ENCODE measurements at places on chromosomes 12 and 14. TPM values are rescaled to one million over a fixed set of nuclear protein-coding genes. Genes with fewer than 3 reads are reported as not detected.

DNA sequence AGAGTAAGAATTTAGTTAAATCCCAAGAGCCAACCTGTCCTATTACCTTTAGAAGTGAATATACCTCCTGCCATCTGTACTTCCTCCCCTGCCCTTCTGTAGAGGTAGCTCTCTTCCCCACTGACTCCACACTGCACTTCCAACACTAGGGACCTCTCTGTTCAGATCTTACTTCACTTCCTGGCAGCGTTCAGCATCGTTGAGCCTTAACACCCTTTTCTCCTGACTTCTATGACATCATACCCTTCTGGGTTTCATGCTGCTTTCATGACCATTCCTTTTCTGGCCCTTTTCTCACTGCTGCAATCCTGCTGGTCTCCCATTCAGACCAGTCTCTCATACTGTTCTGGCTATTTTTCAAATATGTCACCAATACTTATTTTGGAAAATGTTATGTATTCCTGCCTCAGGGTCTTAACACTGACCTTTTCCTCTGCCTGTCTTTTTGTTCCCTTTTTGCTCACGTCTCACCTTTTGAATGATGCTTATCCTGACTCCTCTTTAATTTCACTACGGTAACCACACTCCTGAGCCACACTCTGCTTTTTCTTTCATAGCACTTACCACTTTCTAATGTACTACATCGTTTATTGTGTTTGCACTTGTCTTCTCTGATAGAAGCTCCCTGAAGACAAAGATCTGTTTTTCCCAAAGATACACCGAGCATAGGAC is 67.6 kb downstream of the PLEKHA5 start:
- H3K27ac ChIP-seq = no peak overlapping the region
- H3K4me1 ChIP-seq = no peaks in the 10 kb centered on the region
- H3K36me3 ChIP-seq = no peaks in the 10 kb centered on the region
- no peak for DNase-seq
- H3K4me3 ChIP-seq = no peak overlapping the region

DNA sequence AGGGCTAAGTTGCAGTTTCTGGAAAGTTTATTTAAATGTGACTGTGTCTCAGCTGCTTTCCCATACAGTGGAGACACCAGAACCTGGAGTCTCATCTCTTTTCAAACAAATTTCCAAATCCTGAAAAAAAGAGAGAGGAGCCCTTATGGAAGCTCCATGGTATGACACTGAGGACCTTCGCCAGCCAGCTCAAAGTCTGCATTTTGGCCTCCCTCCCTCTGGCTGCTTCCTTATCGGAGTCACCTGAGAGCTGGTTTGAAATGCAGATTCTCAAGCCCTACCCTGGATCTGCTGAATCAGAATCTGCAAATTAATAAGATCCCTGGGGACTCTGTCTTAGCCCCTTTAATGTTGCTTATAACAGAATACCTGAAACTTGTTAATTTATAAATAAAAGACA is 21.7 kb upstream of the JDP2 start:
- H3K4me3 ChIP-seq = no peak overlapping the region
- no peak overlapping the region for H3K27ac ChIP-seq
- no peaks in the 10 kb centered on the region for H3K36me3 ChIP-seq
- peaks cover 5% of the 10 kb centered on the region for H3K27me3 ChIP-seq

GRCh38 chr14:74407801-74408154 is 18.2 kb downstream of the SYNDIG1L start:
- peaks cover 5% of the 10 kb centered on the region for H3K4me1 ChIP-seq
- no peak overlapping the region for H3K4me3 ChIP-seq
- no peak overlapping the region for H3K27ac ChIP-seq
- DNase-seq = no peak
- no peaks in the 10 kb centered on the region for H3K36me3 ChIP-seq

APOF gene
- total RNA-seq = not detected

DNA sequence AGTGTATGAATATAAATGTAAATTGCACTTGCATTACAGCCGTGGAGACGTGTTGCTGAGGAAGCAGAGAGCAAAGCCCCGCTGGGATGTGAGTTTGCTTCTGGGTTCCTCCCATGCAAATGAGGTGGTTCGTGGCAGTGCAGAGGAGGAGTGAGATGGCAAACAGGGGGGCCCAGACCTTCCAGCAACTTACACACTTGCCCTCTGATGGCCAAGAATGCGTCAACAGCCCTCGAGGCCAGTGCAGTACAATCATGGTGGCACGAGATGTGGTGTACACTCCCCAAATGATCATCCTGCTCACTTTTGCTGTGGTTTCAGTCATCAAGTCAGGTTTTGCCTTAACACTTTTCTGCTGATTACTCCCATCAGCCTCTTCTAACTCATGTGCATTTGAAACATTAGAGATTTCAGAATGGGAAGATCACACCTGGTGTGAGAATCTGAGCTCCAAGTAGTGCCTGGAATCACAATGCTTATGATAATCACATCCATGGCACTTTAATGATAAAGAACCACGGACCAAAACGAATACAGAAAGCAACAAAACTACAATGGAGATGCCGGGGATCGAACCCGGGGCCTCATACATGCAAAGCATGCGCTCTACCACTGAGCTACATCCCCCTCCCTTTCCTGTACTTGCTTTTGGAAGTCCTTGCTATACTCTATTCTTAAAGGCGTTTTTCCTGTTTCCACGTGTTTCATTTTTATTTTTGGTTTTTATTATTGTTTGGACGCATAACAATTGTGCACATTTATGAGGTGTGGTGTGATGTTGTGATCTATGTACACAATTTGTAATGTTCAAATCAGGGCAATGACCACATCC is 7.0 kb upstream of the UBC start:
- H3K36me3 ChIP-seq = peaks cover 3% of the 10 kb centered on the region
- H3K27ac ChIP-seq = peak overlapping the region; percentile 99
- H3K27me3 ChIP-seq = no peaks in the 10 kb centered on the region
- DNase-seq = peak; percentile 87
- H3K4me1 ChIP-seq = peaks cover 69% of the 10 kb centered on the region
- peak overlapping the region; percentile 76 for H3K4me3 ChIP-seq

- H3K27me3 ChIP-seq = peaks cover 13% of the 10 kb centered on the region
- no peaks in the 10 kb centered on the region for H3K4me1 ChIP-seq
- no peak for DNase-seq
- no peaks in the 10 kb centered on the region for H3K36me3 ChIP-seq
- no peak overlapping the region for H3K4me3 ChIP-seq
These were observed 8.7 kb downstream of the CLEC7A start for GRCh38 chr12:10121278-10121677.

GRCh38 chr12:121513464-121514183 is 67.2 kb downstream of the KDM2B start:
- peaks cover 6% of the 10 kb centered on the region for H3K4me1 ChIP-seq
- no peaks in the 10 kb centered on the region for H3K27me3 ChIP-seq
- H3K4me3 ChIP-seq = no peak overlapping the region
- H3K27ac ChIP-seq = peak overlapping the region; percentile 75

- no peak for DNase-seq
- no peak overlapping the region for H3K27ac ChIP-seq
- H3K36me3 ChIP-seq = no peaks in the 10 kb centered on the region
- peaks cover 11% of the 10 kb centered on the region for H3K27me3 ChIP-seq
These were observed 11.2 kb downstream of the TTC6 start for GRCh38 chr14:37606678-37607077.

- no peaks in the 10 kb centered on the region for H3K27me3 ChIP-seq
- no peak overlapping the region for H3K4me3 ChIP-seq
- H3K36me3 ChIP-seq = no peaks in the 10 kb centered on the region
- H3K27ac ChIP-seq = no peak overlapping the region
- DNase-seq = no peak
These were observed 87.9 kb downstream of the GAS2L3 start for GRCh38 chr12:100661300-100661951.

- peak overlapping the region; percentile 76 for H3K4me3 ChIP-seq
- peak overlapping the region; percentile 97 for H3K27ac ChIP-seq
- peaks cover 90% of the 10 kb centered on the region for H3K4me1 ChIP-seq
- H3K27me3 ChIP-seq = no peaks in the 10 kb centered on the region
- H3K36me3 ChIP-seq = peaks cover 53% of the 10 kb centered on the region
These were observed 31.9 kb downstream of the DAD1 start for GRCh38 chr14:22556990-22557623.

KRT71 gene
- total RNA-seq = not detected

KLRC4 gene
- total RNA-seq = 4.9 TPM

COPS7A gene
- 29.7 TPM for total RNA-seq

DNA sequence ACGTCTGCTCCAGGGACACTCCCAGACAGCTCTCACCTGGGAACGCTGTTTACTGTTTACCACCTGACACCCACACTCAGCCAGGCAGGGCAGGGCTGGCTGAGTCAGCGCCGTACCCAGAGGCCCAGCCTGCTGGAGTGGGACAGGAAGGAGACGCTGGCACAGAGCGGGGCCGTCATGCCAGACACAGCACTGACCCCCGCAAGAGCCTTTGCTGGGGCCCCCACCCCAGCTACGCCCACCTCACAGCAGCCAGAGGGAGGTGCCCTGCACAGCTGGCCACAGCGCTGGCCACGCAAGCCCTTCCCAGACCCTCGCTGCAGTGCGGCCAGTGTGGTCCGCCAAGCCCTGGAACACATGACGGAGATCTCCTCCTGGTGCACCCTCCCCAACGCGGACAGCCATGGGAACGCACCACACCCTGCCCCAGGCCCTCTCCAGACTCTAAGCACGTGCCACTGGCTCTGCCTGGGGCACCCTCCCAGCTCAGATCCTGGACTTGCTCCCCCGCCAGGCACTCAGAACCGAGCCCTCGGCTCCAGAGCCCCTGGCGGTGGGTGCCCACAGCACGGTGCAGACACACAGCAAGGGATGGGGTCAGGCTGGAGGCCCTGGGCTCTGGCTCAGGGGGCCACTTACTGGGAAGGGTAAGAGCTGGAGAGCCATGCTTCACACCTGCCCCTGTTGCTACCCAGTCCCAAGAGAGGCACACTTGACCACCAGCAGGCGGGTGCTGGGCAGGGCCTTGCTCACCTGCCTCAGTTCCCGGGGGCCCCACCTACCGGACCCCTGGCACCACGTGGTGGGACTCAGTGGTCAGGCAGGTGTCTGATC is 5.7 kb downstream of the AHNAK2 start:
- peaks cover 7% of the 10 kb centered on the region for H3K4me1 ChIP-seq
- H3K36me3 ChIP-seq = no peaks in the 10 kb centered on the region
- peaks cover 17% of the 10 kb centered on the region for H3K27me3 ChIP-seq
- no peak overlapping the region for H3K4me3 ChIP-seq
- H3K27ac ChIP-seq = no peak overlapping the region

DNA sequence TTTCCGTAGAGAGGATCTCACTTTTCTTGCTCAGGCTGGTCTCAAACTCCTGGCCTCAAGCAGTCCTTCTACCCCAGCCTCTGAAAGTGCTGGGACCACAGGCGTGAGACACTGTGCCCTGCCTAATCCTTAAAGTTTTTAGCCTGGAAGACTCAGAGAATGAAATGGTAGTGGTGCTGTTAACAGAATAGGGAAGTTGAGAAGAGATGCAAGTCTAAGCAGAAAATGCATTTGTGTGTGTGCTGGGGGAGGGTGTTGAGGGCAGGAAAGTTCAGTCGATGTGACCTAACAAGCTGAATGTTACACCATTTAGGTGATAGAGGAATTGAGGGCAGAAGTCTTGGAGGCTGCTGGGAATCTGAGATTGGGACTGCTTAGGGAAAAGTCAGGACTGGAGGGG is 6.9 kb upstream of the TUBA1A start:
- H3K4me3 ChIP-seq = no peak overlapping the region
- peaks cover 18% of the 10 kb centered on the region for H3K27me3 ChIP-seq
- H3K27ac ChIP-seq = no peak overlapping the region
- H3K36me3 ChIP-seq = no peaks in the 10 kb centered on the region
- H3K4me1 ChIP-seq = peaks cover under 1% of the 10 kb centered on the region

DNA sequence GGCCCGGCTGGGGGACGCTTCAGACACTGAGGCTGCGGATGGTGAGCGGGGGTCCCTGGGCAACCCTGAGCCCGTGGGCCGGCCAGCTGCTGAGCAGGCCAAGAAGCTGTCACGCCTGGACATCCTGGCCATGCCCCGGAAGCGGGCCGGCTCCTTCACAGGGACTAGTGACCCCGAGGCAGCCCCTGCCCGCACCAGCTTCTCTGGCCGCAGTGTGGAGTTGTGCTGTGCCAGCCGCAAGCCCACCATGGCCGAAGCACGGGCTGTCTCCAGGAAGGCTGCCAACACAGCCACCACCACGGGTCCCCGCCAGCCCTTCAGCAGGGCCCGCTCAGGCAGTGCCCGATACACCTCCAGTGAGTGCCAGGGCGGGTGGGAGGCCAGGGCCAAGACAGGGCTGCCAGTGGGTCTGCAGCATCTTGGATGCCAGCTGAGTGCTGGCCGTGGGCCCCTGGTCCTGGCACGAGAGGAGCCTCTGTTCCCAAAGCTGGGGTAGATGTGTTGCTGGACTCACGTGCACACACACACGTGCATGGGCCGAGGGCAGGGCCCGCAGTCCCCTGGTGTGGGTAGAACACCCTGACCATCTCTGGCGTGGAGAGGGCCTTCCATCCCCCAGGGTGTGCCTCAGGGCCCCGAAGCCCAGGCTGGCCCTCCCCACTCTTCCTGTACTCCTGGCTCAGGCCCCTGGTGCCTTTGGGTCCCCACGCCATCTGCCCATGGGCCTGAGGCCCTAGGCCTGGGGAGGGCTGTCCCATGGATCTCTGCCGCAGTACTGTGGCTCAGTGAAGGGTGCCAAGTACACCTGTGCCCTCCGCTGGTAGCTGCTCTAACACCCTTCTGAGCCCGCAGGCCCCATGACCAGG is 22.8 kb downstream of the CEP170B start:
- no peaks in the 10 kb centered on the region for H3K36me3 ChIP-seq
- H3K4me1 ChIP-seq = no peaks in the 10 kb centered on the region

INSM2 gene
- not detected for total RNA-seq

OR4K1 gene
- not detected for total RNA-seq

STXBP6 gene
- total RNA-seq = not detected

PAPLN gene
- total RNA-seq = 0.29 TPM
